ENCODE measurements at places on chromosomes 6 and 20.

- DNase-seq, result no peak
Measured at GRCh38 chr20:44896583-44896982, 11.1 kb downstream of the YWHAB start.

DNA sequence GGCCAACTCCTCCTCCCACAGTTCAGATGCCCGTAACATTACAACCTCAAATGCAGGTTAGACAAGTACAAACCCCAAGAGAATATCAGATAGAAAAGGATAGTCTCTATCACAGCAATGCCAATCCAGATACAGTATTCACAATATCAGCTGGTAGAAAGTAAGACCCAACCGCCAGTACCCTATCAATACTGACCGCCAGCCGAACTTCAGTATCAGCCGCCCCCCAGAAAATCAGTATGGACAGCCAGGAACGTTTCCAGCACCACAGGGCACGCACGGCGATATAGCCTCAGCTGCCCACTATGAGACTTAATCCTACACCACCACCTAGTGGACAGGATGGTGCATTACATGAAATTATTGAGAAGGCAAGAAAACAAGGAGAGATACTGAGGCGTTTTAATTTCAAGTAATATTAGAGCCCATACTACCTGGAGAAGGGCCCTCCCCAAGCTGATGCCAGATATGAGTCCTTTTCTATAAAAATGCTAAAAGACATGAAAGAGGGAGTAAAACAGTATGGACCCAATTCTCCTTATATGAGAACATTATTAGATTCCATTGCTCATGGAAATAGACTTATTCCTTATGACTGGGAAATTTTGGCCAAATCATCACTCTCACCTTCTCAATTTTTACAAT lies 17.6 kb upstream of the EIF2S2 start:
- DNase-seq, result peak; percentile 13

DNA sequence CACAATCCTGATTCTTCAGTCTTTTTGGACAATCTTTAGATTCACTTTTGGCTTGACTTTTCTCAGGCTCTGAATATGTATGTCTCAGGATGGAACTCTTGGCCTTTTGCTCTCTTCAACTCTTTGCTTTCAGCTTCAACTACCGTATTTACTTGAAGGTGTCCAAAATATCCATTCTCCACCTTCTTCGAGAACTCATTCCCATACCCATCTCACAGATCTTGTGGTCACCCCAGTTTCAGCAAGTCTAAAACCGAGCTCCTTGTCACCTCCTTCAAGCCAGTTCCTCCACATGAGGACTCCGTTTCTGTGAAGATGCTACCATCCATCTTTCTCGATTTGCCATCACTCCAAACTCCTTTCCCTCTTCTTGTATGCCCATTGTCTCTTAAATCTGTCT lies 2.0 kb upstream of the MMP24 start:
- DNase-seq, result no peak

DNA sequence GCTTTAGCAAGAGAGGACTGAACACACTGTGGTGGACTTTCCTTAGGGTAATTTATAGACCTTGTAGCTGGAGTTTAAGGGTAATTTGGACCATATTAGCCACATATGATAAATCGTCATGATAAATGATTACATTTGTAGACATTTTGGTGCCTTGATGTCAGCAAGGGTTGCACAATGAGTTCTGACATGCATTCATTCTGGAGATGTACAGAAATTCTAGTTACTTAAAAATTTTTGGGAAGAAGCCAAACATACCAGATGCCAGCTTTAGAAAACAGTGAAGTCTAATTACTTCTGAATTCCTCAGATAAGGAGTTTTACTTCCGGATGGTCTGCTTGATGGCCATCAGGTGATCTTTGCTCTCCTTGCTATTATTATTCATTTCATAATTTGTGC lies 653.1 kb downstream of the TBC1D32 start:
- DNase-seq, result no peak

DNA sequence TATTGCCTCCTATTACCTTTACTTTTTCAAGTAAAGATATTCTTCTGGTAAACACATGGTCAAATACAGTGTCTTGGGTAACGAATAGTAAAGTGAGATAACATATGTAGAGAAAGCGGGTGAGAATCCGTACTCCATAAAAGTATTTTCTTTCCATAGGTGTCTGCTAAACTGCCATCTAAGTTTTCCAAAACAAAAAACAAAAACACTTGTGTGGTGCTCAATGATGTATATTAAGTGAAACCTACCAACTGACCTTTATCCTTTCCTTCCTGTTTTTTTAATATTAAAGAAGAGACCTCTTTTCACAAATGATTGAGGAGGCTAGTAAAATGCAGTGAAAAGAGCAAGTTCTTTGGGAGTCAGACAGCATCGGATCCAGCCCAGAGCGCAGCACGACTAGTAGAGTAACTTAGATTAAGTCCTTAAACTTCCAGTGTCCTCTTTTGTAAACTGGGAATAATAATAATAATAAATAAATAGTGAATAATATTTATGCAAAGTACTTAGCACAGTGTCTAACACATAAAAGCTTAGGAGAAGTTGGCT lies 437 bp upstream of the CDKAL1 start:
- no peak for DNase-seq

- no peak for DNase-seq
Measured at GRCh38 chr6:125392682-125393081, 90.9 kb upstream of the HDDC2 start.

- DNase-seq, result no peak
Measured at GRCh38 chr20:32439132-32439829, 81.2 kb downstream of the ASXL1 start.

DNA sequence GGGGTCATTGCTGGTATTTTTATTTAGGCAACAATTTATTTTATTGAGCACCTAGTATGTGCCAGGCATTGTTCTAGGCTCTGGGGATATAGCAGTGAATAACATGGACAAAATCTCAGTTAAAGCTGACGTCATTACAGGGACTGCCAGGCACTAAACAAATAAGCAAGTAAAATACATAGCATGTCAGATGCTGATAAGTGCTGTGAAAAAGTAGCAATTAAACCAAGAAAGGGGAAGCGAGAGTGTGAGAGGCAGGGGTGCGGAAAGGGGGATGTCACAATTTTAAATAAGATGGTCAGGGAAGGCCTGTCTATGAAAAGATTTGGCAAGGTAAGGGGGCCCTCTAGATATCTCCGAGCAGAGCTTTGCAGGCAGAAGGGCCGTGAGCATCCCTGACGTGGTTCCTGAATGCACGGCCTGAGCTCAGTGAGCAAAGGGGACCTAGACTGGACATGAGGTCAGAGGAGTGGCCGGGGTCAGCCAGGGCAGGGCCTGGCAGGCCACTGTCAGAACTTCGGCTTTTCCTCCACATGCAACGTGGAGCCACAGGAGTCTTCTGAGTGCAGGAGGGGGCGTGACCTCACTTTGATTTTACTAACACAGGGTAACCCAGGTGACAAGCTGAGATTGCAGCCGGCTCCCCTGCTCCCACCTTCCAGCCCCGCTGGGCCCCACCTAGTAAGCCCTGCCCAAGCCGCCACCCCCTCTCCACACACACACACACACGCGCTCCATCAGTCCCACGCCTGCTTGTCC lies 24.2 kb upstream of the SIRPA start:
- DNase-seq, result no peak

DNA sequence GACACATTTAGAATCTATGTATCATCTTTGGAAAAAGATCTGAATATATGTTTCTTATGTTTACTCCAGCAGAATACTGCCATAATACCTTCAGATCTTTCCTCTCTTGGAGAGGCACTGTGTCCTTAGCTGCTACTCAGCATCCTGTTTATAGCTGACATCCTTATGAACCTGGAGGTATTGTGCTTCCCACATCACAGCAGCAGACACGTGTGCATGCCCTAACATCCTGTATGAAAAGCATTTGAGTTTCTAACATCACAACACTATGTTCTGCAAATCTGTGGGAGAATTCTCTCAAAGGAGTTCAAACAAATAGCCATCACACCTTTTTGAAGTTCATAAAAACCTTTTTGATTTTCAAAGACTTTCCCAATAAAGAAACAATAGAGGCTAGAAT lies 216.0 kb downstream of the GJA1 start:
- DNase-seq, result no peak

DNA sequence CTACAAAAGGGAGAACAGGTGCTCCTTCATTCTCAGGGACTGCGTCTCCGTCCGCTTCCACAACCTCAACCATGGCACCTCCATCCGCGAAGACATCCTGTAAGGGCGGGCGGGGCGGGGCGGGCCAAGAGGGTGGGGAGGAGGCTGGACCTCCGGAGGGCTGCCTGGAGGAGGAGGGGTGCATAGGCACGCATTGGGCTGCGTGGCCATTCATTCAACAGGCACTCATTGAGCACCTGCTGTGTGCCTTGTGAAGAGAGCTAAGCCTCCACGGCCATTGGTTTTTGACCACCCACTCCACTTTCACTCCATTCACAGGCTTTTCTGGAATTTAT lies 435 bp downstream of the ZSWIM3 start:
- DNase-seq, result no peak

GRCh38 chr6:151535476-151536187 lies 41.8 kb downstream of the CCDC170 start:
- no peak for DNase-seq

DNA sequence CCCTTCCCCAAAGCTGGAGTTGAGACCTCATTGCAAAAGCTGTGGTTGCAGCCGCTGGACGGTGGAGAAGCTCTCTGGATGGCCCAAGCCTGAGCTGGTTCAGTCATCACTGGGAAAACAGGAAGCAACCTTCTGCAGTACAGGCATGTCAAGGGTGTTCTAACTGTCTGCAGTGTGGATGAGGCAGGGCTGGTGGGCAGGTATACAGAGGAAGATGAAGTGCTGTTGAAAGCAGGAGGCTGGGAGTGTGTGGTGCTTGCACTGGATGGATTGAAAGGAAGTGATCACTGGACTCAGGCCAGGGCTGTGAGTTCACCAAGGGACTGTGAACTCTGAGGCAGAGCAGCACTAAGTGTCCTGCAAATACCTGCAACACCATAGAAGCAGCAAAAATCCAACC lies 89.0 kb upstream of the NOX3 start:
- DNase-seq, result no peak

DNA sequence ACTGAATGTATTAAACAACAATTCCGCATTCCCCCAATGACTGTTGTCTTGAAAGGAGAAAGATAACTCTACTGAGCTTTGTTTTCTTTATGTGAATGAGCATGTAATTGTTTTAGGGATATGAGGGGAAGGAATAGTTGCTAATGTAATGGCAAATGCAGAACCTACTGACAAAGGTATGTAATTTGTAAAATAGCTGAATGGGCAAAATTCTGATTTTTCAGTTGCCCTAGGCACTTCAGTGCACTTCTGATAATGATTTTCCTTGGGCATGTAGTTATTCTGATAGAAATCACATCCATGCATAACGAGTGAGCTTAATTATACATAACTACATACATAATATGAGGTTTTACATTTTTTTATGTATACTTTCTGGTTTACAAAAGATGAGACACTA lies 53.4 kb upstream of the FOXO3 start:
- no peak for DNase-seq

GRCh38 chr6:24905483-24905882 lies 30.3 kb downstream of the RIPOR2 start:
- DNase-seq, result no peak

DNA sequence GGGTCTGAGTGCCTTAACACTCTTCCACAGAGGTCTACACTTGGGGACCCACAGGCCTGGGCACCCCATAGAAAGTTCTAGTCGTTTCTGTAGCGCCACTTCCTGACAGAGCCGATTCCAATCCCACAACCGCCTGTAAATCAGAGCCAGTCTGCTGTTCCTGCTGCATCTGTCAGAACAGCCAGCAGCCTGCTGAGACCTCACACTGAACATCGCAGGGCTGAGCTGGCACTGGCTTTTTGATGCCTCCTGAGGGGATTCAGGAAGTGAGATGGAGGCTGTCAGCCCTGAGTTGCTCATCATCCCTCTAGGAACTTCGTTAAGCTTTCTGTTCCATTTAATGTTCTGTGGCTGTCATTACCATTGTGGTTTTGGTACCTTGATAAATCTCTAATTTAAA lies 48.9 kb downstream of the DCBLD1 start:
- DNase-seq, result no peak

DNA sequence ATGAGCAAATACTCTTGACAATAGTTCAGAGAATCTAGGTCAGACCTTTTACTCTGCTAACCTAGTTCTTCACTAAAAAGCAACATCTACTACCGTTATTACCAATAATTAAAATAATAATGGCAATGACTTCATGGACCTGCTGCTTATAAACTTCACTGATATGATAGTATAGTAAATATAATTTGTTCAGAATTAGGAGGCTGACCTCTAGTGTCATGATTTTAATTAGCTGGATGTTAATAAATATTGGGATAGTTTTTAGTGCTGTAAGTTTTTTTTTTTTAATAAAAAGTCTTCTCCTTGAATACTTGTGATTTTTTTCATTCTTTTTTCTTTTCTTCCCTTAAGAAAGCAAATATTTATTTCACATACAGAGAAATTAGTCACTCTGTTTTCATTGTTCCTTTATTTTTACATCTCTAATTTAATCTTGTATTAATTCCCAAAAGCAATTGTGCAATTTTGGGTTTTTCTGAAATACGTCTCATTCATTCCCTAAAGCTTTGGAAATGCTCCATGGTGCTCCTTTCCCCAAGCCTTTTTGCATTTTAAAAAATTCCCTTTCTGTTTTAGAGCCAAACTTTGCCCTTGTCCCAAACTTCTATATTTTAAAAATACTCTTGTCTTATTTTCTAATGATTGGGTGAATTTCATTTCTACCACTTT lies 46.6 kb upstream of the UST start:
- no peak for DNase-seq

DNA sequence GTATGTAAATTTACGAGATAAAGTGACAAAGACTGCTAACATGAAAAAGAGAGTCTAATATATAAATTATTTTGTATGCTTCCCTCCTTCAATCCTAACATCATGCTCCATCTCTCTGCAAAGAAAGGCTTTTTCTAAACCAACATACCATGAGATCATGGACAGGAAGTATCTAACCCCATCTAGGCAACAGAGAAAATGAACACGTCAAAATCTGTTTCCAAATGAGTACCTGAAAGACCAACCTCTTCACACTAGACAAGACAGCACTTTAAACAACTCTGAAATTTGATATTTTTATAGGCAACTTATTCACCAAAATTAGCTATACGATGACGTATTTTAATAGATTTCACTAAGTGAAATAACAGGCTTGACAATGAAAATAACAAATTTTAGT lies 54.6 kb downstream of the MAN1A1 start:
- DNase-seq, result no peak

GRCh38 chr6:142985281-142985680 lies 40.3 kb upstream of the HIVEP2 start:
- DNase-seq, result no peak

GRCh38 chr20:44805979-44806620 lies 4.2 kb downstream of the RIMS4 start:
- no peak for DNase-seq

- no peak for DNase-seq
Measured at GRCh38 chr6:98272060-98272459, 562.3 kb upstream of the POU3F2 start.

GRCh38 chr6:5399391-5399790 lies 138.1 kb downstream of the FARS2 start:
- DNase-seq, result no peak

DNA sequence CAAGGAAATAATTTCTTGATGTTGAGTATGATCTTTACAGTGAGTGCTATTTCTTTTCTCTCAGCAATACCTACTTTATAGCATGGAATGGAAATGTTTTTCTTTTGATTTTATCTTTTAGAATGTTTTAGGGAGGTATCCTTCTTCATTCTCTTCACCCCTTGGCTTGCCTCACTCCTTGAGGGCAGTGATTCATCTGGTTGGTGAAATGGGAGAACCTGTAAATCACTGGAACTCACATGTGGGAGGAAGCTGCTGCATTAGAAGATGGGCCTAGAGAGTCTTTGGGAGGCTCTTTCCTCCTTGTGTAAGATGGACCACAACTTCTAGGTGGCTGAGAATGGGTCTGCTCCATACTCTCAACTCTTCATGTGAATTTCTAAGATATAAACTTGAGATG lies 244.8 kb upstream of the SYNCRIP start:
- no peak for DNase-seq
